ENCODE measurements at places on chromosomes 3 and 15.

DNA sequence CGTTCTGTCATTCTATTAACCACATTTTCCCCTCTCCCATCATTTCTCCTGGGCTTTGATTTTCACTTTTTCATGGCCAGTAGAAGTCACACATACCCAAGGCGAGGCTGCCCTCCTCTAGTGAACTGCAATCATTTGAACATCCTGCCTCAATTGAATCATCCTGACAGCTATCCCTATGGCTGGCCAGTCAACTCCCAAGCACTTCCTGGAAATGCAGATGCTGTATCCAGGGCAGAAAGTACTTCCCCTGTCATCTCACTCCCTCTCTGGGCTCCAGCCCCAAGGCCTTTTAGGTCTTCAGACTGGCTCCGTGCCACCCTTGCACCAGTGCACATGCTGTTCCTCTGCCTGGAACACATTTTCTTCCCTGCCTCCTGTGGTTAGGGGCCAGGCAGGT, 738.3 kb upstream of the CFAP20DC start:
- no peak for DNase-seq

DNA sequence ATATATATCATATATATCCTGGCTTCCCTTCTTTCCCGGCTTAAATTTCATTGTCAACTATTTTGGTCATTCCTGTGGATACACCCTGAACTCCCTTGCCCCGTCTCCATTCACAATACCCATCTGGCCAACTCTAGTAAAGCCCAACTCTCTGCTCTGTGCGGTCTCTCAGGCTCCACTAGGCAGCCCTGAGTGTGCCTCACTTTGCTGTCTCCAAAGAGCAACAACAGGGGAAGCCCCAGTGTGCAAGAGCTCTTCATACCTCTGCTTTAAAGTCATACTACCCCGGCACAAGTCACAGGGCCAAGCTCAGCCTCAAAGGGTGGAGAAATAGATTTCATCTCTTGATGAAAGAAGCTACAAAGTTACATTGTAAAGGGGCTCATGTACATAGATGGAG, 18.9 kb upstream of the FEM1B start:
- no peak for DNase-seq

DNA sequence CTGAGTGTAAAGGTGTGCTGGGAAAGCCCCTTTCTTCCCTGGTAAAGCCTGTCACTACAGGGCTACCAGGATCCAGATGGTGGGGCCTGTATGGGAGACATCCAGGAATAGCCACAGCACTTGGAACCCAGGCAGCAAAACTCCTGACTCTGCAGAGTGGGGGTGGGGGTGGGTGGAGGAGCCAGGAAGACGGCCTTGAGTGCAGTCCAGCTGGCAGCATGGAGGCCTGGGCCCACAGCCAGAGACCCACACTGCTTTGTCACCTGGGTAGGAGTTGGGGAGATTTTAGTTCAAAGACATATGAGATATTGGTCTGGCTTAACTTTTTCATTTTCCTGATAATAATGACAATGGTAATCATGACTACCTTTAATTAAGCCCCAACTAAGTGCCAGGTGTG, 116.7 kb upstream of the MRPS22 start:
- DNase-seq = no peak

DNA sequence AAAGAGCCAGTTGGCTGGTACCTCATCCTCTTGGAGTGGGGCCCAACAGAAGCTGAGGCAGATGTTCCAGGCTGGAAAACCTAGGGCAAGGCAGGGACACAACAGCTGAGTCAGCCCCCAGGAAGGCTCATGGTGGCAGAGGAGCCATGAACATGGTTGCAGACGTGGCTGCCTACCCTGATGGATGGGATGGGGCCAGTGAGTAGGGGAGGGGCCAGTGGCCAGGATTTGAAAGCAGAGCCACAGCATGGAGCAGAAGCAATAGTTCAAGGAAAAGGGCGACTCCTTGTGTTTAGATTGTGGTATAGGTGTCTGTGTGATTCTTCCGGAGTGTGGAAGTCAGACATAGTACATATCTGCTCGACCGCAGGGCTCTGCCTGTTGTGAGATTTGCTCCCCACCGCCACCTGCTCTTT, 24.2 kb downstream of the PXYLP1 start:
- no peak for DNase-seq

DNA sequence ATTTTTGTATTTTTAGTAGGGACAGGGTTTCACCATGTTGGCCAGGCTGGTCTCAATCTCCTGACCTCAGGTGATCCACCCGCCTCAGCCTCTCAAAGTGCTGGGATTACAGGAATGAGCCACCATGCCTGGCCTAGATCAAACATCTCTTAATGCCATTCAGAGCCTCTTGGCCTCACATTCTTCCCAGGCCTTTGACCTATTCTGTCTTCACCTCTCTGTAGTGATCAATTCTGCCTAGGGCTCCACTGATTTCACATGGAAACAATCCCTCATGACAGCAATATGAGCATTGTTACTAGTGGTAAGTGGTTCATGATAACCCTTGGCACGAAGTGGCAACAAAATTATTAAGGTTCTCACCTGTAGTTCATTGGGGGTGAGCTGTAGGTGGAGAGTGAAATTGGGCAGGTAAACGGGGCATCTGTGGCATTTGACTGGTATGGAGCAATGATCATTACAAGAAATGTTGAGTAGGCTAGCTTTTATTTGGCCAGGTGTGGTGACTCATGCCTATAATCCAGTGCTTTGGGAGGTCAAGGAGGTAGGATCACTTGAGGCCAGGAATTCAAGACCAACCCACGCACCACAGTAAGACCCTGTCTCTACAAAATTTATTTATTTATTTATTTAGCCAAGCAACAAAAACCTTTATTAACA, 4.8 kb upstream of the ARPIN start:
- no peak for DNase-seq

DNA sequence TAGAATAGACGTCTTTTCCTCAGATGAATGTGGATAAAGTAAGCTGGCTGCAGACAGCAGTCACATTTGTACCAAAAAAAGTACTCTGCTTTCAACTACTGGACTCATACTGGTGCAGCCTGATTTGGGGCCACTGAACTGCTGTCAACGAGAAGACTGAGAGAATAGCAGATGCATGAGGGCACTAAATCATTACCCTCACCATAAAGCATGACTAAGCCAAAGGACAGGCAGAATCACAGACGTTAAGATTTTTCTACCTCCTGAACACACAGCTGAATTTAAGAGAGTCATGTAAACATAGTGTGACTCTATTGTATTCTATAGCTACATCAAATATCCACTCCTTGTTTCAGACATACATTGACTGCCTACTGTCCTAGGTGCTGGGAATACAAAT, 67.8 kb upstream of the CDAN1 start:
- no peak for DNase-seq

- no peak for DNase-seq
These were observed 59.0 kb downstream of the LEO1 start for GRCh38 chr15:51912528-51912927.

DNA sequence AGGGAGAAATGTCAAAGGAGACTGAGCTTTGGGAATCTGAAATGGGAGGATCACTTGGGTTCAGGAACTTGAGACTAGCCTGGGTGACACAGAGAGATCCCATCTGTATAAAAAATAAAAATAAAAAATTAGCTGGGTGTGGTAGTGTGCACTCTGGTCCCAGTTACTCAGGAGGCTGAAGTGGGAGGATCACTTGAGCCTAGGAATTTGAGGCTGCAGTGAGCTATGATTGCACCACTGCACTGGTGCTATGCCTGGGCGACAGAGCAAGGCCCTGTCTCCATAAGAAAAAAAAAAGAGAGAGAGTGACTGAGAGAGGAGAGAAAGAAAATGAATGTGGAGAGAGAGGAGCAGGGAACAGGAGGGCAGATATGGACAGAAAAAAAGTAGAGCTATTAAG, 72.8 kb downstream of the SENP2 start:
- no peak for DNase-seq

GRCh38 chr3:172359231-172359630, 89.0 kb downstream of the GHSR start:
- DNase-seq = no peak

DNA sequence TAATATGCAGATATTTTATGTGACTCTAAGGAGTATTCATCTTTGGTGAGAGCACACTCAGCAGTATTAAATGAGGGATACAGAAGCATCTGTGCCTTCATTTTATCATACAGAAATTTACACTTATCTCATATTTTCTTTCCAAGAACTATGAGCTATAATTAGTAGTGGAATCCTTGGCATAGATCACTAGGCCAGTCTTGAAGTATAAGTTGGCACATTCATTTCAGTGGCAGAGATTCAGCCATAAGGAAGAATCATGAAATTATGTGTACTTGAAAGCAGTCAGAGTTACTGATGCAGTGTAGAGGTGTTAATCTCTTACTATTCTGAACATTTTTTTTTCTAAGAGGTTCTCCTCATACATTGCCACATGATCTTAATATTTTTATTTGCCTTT, 393.6 kb upstream of the GOLIM4 start:
- no peak for DNase-seq

DNA sequence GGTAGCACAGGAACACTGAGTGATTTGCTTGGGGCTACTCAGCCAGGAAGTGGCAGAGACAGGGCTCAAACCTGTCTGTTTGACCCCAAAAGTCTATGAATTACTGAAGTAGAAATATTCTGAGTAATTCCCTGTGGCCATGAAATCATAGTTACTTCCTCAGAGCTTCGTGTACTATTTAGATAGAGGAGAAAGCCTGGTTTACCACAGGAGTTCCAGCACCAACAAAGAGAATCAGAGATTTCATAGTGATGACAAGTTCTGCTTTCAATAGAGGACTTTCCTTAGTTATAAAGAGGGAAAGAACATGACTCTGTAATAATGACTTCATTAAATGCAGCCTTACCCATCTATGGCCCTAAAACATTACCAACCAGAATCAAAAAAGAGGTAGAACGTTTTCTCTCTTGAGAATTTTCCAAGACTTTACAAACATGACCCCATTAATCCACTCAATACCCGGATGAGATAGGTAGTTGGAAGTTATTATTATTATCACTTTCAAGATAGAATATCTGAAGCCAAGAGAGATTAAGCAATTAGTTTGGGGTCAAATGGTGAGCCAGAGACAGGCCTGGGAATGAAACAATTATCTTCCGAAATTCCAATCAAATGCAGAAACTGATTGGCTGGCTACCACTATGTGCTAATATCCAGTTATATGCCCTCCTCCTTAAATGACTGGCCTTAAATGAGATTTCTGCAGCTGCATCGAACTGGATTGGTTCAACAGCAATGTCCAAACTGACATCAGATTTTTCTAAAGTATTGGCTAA, 13.6 kb upstream of the WNT5A start:
- no peak for DNase-seq

DNA sequence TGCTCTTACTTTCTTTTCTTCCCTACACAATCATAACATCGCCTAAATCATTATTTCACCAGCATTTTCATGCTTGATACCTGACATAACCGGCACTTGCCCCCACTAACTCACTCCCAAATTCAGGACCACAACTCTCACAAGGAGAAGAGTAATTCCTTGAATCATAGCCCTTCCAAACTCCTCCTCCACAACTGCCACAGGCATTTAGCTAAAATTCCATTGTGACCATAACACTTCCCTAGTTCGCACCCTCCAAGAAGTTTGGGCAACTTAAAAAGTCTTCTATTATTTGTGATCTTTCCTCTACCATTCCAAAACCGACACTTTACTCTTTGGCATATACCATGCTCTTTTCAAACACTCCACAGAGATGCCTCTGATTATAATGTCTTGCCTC, 59.4 kb upstream of the XRN1 start:
- DNase-seq = no peak

DNA sequence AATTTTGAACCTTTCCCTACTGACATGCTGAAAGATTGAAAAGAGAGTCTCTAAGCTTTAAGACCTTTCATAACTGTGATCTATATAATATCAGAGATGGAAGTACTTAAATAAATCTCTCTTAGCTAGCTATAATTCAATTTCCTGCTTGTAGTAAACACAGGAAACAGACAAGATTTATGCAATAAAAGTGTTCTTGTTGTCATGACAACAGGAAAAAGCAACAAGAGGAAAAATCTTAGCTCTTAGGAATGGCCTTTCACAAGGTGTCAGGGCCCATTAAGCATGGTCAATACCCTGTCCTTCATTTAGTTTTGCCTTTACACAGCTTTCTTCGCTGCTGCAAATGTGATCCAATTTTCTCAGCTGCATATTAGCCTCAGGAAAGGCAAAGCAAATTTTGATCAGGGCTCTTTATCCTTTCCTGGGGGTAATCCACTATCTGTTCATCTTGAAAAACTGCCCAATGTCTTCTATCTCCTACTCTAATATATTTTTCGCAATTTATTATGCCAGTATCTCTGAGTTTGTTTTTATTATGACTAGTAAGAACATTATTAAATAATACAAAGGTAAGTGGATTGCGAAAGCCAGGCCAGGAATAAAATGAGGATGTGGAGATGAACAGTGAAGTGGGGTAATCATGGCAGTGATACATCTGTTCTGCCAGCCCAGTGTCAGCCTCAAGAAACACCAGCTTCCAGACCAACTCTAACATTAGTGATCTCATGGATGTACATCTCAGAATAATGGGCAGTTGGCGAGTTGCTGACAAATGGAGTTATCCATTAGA, 28.7 kb downstream of the SIDT1 start:
- DNase-seq = no peak

GRCh38 chr3:127697551-127698240, 24.9 kb downstream of the ABTB1 start:
- DNase-seq = no peak

DNA sequence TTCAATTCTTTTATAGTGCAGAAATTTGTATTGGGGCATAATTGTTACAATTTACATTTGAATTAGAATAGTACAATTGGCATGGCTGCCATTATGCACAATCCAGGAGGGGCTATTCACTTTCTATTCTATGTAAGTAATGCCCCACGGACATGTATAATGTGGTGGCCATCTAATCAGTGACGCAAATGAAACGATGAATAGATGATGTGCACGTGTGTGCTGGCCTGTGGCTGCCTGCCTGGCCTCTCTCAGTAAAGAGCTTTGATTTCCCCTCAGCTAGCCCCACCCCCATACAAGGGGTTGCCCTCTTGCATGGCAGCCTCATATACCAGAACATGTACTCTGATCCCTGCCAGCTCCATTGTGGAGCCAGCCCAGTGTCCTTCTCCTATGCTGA, 86.5 kb downstream of the BOC start:
- no peak for DNase-seq

DNA sequence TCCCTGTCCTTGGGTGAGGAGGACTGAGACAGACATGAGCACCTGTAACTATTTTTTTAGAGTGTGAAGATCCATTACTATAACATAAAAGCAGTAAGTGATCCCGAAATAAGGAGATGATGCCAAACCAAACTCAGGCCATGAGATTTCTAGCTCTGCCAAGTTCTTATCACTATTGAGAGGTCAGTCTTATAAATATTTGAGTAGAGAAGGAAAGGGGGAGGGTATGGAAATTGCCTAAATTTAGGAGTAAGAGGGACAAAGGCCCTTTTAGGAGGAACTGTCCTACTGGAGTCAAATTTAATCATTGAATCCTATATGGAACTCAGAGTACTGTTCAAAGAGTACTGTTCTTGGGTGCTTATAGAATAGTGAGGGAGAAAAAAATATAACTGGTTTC, 326.9 kb upstream of the NAALADL2 start:
- DNase-seq = no peak

DNA sequence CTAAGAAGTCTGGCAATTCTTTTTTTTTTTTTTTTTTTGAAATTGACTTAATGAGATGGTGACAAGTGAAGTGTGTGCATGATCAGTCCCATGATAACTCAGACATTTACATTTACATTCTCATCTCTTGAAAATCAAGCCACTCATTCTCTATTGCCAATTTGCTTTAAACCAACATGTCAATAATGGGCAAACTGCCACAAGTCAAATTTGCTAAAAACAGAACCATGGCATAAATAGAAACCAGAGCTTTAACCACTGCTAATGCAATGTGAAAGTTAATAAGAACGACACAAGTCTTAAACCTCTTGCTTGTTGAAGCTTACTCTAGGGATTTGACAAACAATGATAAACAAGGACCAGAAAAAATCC, 12.0 kb upstream of the COL8A1 start:
- DNase-seq = no peak

Data from stimulated activated CD8-positive, alpha-beta memory T cell treated with anti-CD3 and anti-CD28 coated beads, Interleukin-15, amount 100 ng/mL, for 4 hours (primary cell).